ENCODE measurements at places on chromosomes 2 and 18. TPM values are rescaled to one million over a fixed set of nuclear protein-coding genes. Genes with fewer than 3 reads are reported as not detected.

GRCh38 chr2:69969991-69970390 is 8.6 kb upstream of the ASPRV1 start:
- DNase-seq = no peak

- no peak for DNase-seq
These were observed 25.8 kb upstream of the CYTIP start for GRCh38 chr2:157469726-157470125.

DNA sequence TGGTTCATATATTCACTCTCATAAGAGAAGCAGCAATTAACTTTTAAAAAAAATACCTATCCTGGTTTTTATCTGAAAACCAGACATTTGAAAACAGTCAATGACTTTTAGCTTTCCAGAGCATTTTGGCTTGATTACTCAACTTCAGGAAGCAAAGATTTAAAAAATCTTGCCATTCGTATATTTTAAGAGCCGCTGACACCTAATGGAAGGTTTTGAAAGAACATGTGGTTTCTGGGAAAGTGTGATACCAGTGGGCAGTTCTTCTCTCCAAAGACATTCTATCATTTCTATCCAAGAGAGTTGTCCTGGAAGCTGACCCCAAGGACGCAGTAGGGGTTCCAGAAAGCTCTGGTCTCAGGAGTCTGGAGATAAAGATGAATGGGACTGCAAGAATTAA is 234.7 kb downstream of the TTC32 start:
- no peak for DNase-seq

DNA sequence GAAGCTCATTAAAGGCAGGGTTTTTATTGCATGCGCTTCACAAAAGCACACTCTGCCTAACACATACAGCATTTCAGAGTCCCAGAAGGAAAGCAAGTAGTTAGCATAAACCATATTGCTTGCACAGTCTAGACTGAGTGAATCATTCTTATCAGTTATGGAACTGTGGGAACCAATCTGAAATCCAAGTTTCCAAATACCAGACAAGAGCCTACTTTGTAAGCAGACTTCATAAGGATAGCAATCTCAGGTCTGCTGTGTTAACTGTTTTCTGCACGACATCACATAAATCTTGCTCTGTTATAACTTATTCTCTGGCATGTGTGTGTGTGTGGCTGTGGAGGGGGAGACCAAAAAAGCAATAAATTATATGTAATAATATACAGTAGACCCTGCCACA is 608.1 kb upstream of the REG3G start:
- no peak for DNase-seq

DNA sequence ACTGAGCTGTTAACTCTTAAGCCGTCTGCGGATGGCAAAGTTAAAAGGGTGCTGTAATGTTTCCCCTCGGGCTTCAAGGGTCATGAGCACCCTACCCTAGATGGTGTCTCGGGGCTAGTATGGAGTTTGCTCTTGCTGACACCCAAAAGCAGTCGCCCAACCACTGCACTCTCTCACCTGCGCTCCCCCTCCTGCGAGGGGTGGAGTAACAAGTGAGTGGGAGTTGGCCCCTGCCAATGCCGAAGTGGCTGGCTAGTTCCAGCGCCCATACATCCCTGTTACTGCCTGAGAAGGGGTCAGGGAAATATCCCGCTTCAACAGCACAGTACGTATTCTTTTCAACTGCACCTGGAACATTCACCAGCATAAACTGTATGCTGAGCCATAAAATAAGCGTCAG is 47.5 kb downstream of the FAM117B start:
- no peak for DNase-seq

DNA sequence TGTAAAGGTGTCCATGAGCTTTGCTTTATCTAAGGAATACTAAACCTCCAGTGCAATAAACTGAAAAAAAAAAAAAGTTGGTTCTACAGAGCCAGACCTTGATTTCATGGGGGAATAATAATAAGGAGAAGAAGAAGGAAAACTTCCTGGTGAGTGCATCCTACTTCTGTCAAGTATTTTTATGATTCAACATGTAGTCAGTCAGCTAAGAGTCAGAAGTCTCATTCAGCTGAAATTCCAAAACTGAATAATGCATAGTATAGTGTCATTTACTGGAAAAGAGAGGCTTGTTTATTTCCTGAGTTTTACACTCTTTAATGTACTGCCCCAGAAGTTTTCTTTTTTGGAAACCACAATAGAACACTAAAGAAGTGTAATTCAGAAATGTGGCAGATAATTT is 77.8 kb upstream of the TACR1 start:
- DNase-seq = no peak

DNA sequence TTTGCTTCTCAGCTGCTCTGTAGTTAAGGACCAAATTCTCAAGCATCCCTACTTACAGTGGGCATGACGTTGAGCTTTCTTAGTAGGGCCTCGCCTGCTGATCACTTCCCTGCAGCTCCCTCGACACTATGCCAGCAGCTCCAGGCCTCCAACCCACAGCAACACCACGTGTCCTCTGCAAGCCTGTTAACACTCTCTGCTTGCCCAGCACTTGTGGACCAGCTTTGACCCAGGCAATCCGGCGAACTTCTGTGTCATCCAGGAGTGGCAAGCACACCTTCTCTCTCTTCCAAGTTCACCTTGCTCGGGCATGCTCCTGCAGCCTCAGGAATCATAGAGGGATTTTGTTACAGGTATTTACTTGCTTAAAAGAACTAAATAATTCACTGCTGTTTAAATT is 138.6 kb upstream of the FHL2 start:
- no peak for DNase-seq

DNA sequence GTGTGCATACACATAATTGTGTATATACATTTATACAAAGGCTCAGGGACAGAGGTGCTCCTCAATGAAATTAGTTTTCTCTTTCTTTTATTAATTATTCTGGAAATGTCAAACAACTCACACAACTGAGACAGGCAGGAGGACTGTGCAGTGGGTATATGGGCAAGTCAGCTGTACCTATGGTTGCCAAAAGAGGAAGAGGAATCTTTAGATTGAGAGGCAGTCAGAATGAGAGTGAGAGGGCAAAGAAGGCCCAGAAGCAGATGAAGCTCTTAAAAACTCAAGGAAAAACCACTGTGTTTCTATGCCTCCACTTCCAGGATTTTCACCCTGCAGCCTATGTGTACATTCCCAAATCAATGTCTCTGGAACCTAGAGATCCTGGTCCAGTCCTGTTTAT is 79.1 kb downstream of the CACNB4 start:
- no peak for DNase-seq

GRCh38 chr18:50970006-50970405 is 2.2 kb downstream of the ELAC1 start:
- no peak for DNase-seq

DNA sequence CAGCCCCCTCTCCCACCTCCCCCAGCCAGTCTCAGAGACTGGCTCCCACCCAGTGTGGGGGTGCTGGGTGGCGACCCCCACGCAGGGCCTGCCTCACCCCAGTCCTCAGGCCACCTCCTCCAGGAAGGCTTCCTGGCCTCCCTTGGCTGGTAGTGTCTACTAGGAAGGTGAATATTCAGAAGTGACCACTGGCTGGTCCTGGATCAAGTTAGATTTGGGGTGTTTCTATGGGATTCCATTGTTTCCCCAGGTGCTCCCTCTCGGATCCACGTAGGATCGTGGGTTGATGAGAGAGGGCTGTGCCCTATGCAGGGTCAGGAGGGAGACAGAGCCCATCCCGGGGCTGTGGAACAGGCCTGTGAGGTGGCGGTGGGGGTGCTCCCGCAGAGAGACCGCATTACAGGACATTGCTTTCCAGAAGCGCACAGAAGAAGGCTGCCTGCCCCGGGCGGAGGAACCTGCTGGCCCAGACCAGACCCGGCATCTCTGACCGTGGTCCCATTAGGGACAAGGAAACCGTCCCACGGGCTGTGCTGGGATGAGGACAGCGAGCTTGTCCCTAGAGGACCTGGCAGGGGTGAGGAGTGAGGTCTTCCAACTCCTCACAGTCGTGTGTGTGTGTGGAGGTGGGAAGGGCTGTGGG is 3.3 kb downstream of the PDCD1 start:
- DNase-seq = peak; percentile 6

DNA sequence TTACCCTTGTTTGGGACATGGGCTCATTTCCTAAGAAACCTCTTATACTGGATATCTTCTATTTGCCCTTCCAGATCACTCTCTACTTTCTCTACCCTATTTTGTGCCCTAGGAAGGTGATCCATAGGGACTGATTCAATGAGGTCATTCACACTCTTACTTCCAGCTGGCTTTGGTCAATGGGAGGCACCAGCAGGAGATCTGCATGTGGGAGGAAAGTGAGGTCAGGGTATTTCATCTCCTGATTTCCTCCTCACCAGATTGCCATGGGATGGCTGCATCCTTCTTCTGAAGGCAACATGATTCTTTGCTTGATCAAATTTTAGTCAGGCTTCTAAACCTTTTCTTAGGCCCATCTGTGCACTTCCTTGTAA is 15.2 kb downstream of the M1AP start:
- DNase-seq = no peak

GRCh38 chr2:66569974-66570373 is 135.0 kb downstream of the MEIS1 start:
- no peak for DNase-seq

DNA sequence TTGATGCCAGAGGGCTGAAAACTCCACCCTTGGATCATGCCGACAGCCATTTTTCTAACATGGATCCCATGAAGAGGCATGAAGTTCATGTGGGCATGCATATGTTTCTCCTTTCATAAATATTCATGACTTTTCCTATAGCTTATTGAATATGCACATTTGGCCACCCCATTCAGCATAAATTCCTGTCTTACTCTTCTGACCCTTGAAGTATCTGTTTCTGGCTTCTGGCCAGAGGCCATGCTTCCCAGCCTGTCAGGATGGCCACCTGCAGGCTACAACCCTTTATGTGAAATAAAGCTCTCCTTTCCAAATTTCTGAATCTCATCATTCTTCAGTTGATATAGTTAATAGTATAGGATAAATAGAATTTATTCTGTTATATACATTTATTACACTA is 19.6 kb upstream of the MSTN start:
- no peak for DNase-seq

DNA sequence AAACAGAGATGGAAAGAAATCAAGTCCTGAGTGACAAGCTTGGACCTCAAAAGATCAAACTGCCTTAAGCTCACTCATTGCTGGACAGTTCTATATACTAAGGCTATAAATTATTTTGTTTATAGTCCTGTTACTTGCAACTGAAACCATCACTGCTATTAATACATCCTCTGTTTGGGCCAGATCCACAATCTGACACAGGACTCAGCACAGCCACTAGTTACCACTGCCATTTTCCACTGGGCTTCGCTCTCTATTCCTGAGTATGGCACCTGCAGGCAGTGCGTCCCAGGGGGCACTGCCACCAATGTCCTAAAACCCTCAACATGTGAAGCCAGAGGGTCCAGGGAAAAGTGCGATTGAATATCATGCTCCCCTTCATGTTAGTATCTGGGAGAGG is 52.3 kb downstream of the CYP26B1 start:
- DNase-seq = no peak

- peak; percentile 98 for DNase-seq
These were observed at the start of gene ARL5A for GRCh38 chr2:151828143-151828889. ARL5A (minus strand) TSS chr2:151828421; CDS start chr2:151828176, 245 bp downstream.

- DNase-seq = no peak
These were observed 449.5 kb upstream of the PKDCC start for GRCh38 chr2:41598161-41598894.

- DNase-seq = no peak
These were observed 2.4 kb downstream of the SP110 start for GRCh38 chr2:230217424-230217823.

SERPINB7 gene
- not detected for total RNA-seq

GPR45 gene
- not detected for total RNA-seq

UGT1A8 gene
- not detected for total RNA-seq

LRRTM4 gene
- total RNA-seq = not detected

TMEM127 gene
- 49.8 TPM for total RNA-seq

KIAA2012 gene
- not detected for total RNA-seq

TEX44 gene
- not detected for total RNA-seq

IL36RN gene
- not detected for total RNA-seq

All from natural killer cell (primary cell).